ENCODE measurements at places on chromosomes 7 and 10.
A peak's percentile ranks its signal among the peaks of the same experiment; 100 is the strongest.

DNA sequence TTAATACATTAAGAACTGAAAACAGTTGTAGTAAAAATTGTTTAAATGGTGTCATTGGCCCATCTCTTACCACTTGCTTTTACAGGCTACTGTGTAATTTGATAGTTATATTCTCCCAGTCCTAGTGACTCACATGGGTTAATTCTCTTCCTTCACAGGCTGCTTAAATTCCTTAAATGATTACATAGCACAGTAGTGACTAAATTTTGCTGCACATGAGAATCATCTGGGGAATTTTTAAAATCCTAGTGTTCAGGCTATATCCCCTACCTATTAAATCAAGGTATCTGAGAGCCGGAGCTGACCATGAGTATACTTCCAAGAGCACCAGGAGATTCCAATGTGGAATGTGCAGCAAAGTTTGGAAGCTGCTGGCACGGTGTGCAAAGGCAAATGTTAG is 45.3 kb upstream of the ZNF800 start:
- no peaks in the 10 kb centered on the region for H3K4me1 ChIP-seq
- no peak overlapping the region for H3K27ac ChIP-seq
- H3K27me3 ChIP-seq = no peaks in the 10 kb centered on the region

DNA sequence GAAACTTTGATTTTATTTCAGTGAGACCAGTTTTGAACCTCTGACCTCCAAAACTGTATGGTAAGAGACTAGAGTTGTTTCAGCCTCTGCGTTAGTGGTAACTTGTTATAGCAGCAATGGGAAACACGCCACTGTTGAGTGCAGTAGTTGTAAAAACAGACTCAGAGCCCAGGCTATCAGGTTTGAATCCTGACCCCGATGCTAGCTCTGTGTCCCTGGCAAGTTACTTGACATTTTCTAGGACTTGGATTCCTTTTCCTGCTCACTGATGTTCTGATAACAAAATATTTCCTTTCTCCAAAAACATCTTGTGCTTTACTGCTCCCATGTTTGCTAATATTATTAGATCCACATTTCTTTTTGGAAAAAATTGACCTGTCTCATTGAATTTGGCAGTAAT is 131.0 kb downstream of the PLXDC2 start:
- H3K4me1 ChIP-seq = no peaks in the 10 kb centered on the region
- no peak overlapping the region for H3K4me3 ChIP-seq
- no peaks in the 10 kb centered on the region for H3K27me3 ChIP-seq

- H3K36me3 ChIP-seq = no peaks in the 10 kb centered on the region
- DNase-seq = no peak
- peaks cover 5% of the 10 kb centered on the region for H3K27me3 ChIP-seq
- no peak overlapping the region for H3K4me3 ChIP-seq
- no peak overlapping the region for H3K27ac ChIP-seq
These were observed 3.6 kb downstream of the CCDC71L start for GRCh38 chr7:106657085-106657991.

DNA sequence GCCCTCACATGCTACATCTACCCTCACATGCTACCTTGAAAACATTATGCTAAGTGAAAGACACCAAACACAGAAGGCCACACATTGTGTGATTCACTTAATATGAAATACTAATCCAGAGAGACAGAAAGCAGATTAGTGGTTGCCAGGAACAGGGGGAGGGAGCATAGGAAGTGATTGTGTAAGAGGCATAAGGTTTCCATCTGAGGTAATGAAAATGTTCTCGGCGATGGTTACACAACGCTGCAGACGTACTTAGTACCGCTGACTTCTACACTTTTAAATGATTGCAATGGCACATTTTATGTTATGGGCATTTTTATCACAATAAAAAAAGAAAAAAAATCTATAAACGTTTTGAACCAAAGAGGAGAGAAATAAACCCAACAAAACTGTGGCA is 742.3 kb downstream of the TYW1 start:
- H3K27ac ChIP-seq = no peak overlapping the region
- no peaks in the 10 kb centered on the region for H3K27me3 ChIP-seq
- no peak overlapping the region for H3K4me3 ChIP-seq

GRCh38 chr7:47294556-47295222 is 287.2 kb downstream of the TNS3 start:
- H3K4me3 ChIP-seq = no peak overlapping the region
- no peaks in the 10 kb centered on the region for H3K4me1 ChIP-seq
- no peak for DNase-seq
- H3K27me3 ChIP-seq = no peaks in the 10 kb centered on the region
- H3K27ac ChIP-seq = no peak overlapping the region

DNA sequence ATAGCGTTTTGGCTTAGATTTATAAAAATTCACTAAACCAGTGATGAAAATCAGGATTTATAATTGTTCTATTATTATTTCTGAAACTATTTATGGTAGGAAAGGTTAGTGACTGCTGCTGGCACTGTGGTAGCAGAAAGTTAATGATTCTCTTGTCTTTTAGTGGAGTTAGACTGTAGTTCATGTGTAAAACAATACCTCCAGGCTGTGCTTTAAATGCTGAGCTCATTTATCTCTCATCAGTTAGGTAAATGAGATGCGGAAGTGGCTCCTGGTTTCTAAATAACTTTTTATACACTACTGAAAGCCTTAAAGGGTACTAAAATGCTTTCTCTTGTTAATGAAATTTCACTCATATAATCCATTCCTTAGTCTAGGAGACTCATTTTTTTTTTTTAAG is 326.8 kb upstream of the POT1 start:
- H3K4me1 ChIP-seq = no peaks in the 10 kb centered on the region
- no peaks in the 10 kb centered on the region for H3K36me3 ChIP-seq
- H3K4me3 ChIP-seq = no peak overlapping the region
- no peak for DNase-seq

GRCh38 chr10:65931291-65932070 is 994.4 kb upstream of the LRRTM3 start:
- H3K27ac ChIP-seq = no peak overlapping the region
- H3K4me3 ChIP-seq = no peak overlapping the region
- H3K4me1 ChIP-seq = peaks cover 36% of the 10 kb centered on the region
- H3K36me3 ChIP-seq = no peaks in the 10 kb centered on the region
- DNase-seq = no peak
- H3K27me3 ChIP-seq = no peaks in the 10 kb centered on the region

- no peak overlapping the region for H3K4me3 ChIP-seq
- DNase-seq = no peak
- no peak overlapping the region for H3K27ac ChIP-seq
- no peaks in the 10 kb centered on the region for H3K4me1 ChIP-seq
- no peaks in the 10 kb centered on the region for H3K27me3 ChIP-seq
These were observed 36.9 kb downstream of the SLC26A4 start for GRCh38 chr7:107697321-107698049.

- peak; percentile 87 for DNase-seq
- peak within 1 kb of the TSS; percentile 76 for H3K4me3 ChIP-seq
- H3K36me3 ChIP-seq = no peaks in the 10 kb centered on the region
These were observed at the start of gene ARID5B for GRCh38 chr10:61900829-61901792. Gene ARID5B (plus strand): TSS chr10:61901699. CDS start chr10:61901710, 11 bp downstream.

DNA sequence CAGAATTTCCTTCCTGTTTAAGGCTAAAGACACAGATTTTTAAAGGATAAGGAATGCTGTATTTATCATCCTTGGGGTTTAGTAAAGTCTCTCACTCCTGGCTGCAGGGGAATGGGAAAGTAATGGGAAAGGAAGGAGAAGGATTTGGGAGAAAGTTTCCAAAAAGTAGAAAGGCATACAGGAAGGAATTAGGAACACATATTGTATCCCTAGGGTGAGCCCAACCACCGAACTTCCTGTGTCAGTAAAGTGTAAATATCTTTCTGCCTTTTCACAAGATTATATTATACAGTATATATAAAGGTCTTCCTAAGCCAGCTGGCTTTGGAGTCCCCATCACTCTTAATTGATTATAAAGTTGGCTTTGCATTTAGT is 12.0 kb upstream of the UBE2D1 start:
- DNase-seq = no peak
- no peak overlapping the region for H3K4me3 ChIP-seq
- H3K27ac ChIP-seq = no peak overlapping the region
- no peaks in the 10 kb centered on the region for H3K36me3 ChIP-seq
- H3K4me1 ChIP-seq = peaks cover 3% of the 10 kb centered on the region
